Ecto neural progenitor cell (in vitro differentiated cells): ENCODE measurements at places on chromosomes 6 and 20.

DNA sequence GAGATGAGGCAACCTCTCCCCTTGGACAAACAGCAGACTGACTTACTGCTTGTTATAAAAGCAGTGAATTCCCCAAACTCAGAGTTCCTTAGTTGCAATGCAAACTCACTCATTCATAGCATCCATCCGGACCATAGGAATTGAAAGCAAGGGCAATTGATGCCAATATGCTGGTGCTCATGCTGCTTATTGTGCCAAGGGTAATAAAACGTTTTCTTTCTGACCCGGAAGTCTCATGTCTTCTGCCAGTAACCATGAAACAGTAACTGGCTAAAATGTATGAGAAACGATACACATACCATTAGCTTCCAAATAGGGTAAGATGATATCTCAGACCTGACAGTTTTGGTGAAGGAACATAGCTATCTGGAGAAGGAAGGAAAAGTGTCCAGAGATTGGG is 18.1 kb downstream of the PRKN start:
- DNase-seq: no peak

DNA sequence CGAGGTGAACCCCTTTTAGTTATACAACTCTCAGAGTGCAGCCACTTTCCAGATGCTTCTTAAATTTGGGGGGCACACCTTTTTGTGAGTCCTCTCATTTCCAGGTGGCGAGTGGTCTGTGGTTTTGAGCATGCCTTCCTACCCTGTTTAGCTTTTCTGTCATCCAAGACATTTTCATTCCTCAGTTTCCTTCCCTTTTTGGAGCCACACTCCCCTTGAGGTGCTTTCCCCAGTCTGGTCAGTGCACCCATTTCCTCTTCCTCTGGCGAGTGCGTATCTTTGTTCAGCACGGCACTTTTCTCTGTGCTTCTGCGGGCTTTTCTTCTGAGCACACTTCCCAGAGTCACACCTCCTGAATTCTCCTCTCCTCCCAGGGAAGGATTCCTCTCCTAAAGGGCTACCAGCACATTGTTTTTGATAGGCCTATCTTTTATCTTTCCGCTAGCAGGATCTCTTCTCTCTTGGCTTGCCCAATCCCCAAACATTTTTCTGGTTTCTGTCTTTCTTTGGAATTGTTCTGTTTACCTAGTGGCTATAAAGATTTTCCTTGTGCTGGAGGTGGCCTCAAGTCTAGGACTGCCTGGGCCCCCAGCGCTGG is 1.4 kb downstream of the PHF20 start:
- no peak for DNase-seq

- no peak for DNase-seq
Measured at GRCh38 chr6:148342100-148342349, 613 bp upstream of the SASH1 start.

- DNase-seq: no peak
Measured at GRCh38 chr6:135145063-135145800, 35.9 kb upstream of the MYB start.

GRCh38 chr20:1537731-1538058 is 19.8 kb downstream of the SIRPD start:
- no peak for DNase-seq

DNA sequence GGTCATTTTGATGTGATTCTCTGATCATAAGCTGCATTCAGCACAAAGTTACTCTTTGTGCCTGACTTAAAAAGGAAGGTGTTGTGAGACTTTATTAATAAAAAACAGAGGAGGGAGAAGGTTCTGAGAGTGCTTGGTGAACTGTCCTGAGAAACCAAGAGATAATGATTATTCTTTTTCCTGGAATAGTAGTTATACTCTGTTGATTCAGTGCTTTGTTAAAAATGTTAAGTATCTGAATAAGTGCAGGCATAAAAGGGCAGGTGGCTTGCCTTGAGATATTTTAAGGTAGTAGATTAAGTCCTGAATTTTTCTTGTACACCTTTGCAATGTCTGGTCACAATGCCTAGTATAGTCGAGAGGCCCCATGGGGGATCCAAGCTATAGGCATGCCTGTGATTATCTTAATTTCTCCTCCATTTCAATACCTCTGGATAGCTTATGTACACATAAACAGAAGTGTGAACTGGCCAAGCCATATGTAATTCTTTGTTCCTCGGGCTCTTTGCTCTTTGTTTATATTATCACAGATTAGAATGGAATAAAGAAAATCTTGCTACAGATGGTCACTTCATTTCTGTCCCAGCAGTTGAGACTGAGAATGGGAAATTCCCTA is 50.0 kb downstream of the SOBP start:
- no peak for DNase-seq

DNA sequence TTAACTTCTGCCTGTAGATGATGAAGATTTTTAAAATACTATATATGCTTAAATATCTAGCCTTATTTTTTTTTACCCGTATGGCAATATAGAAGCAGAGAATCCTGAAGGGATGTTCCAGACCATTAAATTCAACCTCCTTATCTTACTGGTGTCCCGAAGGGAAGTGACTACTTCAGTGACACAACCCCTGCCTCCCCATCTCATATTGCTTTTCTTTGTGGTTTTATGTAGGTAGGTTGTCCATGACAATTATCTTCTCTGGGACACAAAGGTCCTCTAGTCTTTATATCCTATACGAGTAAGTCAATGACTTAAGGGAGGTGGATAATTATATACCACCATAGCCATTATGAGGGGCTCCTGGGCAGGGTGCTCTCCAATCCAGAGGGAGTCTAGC is 57.4 kb upstream of the EMILIN3 start:
- DNase-seq: no peak

DNA sequence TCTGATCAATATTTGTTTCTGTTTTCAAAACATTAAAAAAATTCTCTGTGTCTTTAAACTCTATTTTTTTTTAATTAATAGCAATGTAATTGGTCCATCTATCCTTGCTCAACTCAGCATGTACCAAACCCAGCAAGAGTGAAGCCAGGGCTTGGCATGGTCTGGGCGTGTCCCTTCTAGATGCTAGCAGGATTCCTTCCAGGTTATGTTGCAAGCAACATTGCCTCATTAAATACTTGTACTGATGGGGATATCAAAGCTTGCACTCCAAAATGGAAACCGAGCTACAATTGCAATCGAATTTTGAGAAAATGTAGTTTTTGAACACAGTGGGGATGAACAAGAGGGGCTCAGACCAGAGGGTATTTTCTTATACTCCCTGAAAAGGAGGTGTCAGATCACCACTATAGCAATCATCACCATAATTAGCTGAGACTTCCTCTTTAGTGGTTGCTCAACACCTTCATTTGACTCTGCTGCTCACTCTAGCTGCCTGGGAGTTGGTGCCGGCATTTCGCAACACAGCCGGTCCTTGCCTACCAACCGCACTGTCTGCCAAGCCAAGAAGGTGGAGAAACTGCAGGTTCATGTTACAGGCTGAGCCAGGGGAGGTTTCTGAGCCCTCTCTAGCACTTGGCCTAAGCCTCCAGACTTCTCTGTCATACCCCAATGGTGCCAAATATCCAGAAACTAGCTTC is 67.8 kb upstream of the RALGAPA2 start:
- no peak for DNase-seq

DNA sequence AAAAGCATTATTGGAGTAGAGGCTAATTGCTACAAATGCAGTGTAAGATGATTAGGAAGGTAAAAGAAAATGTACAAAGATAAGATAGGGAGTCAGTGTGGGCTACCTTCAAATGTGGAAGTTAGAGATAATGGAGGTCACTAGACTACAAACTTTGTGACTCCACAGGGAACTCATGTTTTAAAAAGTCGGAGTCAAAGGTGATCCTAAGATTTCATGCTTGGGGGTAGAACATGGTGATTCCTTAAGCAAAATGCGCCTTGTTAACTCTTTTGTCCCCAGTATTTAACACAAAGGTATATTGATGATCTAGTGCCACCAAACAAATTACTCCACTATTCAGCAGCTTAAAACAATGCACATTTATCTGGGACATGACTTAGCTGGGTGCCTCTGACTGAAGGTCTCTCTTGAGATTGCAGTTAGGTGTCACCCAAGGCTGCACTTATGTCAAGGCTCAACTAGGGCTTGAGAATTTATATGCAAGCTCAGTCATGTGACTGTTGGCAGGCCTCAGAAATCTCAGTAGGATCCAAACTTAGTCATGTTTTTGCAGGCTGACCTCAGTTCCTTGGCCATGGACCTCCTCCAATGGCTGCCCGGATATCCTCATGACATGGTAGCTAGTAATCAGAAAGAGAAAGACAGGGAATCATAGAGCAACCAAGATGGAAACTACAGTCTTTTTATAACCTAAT is 11.4 kb upstream of the SNX9 start:
- DNase-seq: no peak

- DNase-seq: no peak
Measured at GRCh38 chr6:26445934-26446667, 5.8 kb downstream of the BTN3A3 start.

GRCh38 chr6:2876210-2877056 is 26.7 kb downstream of the SERPINB9 start:
- no peak for DNase-seq

DNA sequence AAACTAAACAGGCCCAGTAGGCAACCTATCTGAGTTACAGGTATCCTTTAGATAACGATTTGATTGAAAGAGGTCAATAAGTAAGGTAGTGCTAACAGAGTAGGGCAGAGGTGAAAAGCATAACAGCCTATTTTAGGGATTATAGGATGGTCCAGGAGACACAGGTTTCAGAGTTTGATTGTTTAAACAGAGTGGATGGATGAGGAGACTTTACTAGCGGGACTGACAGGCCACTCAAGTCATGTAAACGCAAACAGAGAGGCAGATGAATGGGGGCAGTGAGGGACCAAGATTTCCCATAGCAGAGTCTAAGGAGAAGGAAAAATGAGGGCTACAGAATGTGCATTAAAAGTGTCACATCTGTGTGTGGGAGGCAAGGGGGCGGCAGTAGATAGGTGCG is 4.8 kb downstream of the NEDD9 start:
- no peak for DNase-seq

DNA sequence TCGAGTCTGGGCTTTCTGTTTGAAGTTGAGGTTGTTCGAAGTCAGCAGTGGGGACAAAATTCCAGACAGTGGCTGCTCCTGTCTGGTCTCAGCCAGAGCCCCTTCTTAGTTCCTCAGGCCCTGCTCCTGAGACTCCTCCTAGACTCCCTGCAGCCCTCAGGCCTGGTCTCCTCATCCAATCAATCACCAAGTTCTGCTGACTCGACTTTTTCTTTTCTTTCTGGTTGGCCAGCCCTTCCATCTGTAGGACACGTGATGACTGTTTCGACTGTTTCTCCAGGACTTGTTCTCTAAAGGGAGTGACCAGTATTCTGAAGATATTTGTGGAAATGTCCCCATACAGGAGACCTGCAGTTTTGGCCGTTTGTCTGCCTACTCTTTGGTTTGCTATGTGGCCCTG is 19.5 kb downstream of the PPP1R3G start:
- no peak for DNase-seq

- peak; percentile 9 for DNase-seq
Measured at GRCh38 chr20:4082406-4083097, 67.2 kb upstream of the RNF24 start.

GRCh38 chr6:7126754-7127153 is 19.0 kb downstream of the RREB1 start:
- no peak for DNase-seq

DNA sequence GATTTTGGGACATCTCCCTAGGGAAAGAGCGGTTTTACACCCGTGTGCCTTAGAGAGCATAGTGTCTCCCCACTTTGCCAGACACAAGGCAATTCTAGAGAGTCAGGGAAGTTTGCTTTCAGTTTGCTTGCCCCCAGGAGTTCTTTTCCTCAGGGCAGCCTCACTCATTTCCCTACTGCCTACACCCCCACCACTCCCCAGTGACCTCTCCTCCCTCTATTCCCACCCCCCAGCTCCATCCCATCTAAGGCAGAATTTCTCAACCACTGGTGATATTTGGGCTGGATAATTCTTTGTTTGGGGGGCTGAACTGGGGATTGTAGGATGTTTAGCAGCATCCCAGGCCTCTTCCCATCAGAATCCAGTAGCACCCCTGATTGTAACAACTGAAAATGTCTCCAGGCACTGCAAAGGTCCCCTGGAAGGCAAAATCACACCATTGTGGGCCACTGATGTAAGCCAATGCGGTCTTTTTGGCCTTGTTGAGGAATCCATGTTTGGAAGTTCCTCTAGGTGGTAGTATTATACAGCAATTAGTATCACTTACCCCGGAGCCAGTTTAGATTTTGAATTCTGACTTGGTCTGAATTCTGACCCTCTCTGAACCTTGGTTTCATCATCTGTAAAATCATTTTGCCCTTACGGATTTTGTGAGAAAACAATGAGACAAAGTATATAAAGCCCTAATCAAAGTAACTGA is 1.3 kb downstream of the EPPIN start:
- DNase-seq: no peak

DNA sequence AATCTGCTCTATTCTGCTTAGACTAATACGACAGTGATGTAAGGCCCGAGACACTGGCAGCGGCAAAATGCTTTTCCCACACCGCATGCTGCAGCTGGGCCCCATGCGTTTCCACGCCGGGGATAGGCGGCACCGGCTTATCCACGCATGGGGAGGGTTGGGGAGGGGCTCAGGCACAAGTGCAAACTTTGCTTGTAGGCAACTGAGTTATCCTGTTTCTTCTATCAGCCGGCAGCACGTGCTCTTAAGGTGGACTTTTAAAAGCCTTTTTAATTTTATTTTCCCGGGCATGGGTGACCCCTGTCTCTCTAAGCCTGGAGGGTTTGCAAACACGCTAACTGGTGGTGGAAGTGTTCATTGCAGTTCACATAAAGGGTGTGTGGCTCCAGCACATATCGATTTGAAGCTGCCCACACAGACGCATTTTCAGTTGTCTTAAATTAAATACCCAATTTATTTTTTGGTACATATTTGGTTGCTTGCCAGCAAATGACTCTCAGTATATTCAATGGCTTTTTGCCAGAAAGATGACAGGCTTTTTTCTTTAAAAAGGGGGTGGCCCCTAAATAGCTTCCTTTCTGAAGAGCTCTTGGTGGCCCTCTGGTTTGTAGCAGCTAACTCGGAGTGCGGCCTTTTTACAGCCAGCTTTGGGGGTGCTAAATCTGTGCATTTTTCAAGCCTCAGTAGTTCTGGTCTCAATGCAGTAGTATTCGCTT is 561.8 kb upstream of the AGPAT4 start:
- no peak for DNase-seq

DNA sequence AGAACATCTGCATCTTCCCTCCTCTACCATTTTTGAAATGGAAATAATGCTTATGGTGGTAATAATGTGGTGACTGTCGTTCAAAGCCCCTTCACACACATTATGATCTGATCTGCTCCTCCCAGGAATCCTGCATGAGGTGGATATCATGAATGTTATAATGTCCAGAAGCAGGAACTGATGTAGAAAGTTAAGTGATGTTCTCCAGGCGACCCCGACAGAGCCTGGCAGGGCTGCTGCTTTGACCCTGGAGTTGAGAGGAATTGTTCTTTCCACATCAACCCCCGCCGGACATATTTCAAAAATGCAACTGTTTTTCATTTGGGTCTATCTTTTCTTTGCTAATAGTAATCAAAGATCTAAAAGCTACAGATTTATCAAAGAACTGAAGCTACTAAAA is 131.6 kb downstream of the GMPR start:
- no peak for DNase-seq

DNA sequence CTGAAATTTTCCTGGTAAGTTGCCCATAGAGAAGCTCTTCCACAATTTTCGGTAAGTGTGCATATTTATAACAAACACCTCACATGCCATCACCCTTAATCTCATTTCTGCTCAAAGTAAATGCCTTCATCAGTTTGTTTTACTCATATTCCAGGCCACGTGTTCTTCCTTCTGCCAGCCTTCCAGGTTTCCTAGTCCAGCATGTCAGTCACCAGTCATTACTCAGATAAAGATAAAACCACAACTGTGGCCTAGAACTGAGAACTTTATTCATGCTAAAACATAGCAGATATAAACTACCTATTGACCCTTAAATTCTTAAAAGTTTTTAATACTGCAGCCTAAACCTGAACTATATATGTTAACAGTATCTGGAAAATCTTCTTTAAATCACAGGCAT is 149.5 kb upstream of the SLC22A16 start:
- DNase-seq: no peak
